ENCODE measurements at places on chromosomes 7 and 10. TPM values are rescaled to one million over a fixed set of nuclear protein-coding genes. Genes with fewer than 3 reads are reported as not detected.

- DNase-seq, result no peak
These were observed 301.9 kb downstream of the CDK14 start for GRCh38 chr7:90897961-90898469.

DNA sequence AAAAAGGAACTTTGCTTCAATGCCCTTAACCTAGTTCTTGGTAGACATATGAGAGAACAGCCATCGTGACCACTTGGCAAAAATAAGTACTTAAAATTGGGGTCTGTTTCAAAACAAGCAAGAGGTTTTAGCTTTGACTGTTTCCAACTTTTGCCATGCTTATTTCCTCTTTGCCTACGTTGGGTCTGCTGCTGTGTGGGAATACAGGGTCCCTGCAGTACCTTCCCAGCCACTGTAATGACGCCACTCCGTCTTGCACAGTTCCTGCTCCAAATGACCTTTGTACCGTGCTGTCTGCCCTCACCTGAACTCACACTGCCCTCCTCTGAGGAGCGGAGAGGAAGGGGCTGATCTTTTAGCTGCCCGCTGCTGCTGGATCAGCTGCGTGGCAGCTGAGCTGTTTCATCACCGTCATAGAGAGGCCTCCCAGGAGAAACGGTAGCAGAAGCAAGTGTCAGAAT is 133.1 kb downstream of the MAPK8 start:
- peak; percentile 15 for DNase-seq

The GRID2IP gene
- not detected for total RNA-seq

DNA sequence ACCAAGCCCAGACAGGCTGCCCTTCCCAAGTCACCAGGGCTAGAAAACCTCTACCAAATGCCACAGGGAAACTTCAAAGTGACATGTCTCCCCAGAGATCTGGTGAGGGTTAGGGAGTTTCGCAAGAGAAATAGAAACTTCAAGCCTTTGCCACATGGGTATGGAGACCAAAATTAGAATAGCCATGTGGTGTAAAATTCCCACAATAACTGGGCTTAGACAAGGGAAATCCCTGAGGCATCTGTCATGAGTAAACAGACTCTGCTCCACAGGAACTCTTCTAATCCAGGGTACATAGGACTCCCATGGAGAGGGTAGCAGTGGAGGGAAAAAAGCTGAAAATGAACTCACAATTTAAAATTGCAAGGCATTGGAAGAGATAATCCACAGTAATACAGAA is 14.3 kb downstream of the ADAM12 start:
- DNase-seq, result no peak

GRCh38 chr10:69052736-69053135 is 35.2 kb upstream of the SRGN start:
- DNase-seq, result no peak

DNA sequence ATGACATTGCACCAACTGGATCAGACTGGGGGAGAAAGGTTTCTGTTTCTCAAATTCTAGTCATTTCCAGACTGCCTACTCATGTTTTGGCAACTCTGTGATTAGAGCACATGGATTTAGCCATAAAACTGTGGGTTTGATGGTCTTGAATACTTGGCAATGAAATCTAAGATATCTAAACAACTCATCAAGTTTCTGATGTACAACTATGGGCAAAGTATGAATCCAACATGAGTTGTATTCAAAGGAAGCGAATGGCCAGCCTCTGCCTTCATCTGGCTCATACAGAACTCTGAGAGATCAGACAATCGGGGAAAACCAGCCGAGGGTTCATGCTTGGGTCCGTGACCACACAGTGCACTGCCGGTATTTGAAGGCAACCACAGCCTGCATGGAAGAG is 144.3 kb downstream of the ADAM12 start:
- DNase-seq, result no peak

GRCh38 chr10:116669832-116670644 is 49.3 kb downstream of the PNLIPRP2 start:
- DNase-seq, result no peak

GRCh38 chr7:8154272-8154671 is 107.7 kb downstream of the ICA1 start:
- no peak for DNase-seq

DNA sequence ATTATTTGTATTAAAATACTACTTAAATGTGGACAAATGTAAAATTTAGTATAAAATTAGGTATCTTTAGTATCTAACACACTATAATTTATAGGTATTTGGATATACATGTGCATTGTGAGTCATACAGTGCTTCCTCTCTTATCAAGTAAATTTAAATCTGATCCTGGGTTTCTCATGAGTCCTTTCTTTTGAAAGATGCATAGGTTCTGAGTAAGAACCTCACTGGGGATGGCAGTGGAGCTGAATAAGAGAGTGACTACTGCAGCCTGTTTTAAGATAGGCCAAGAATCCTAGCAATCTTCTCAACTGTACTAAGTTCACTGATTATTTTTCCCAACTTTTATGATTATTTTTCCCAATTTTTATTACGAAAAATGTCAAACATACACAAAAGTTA is 16.2 kb downstream of the CEP55 start:
- peak; percentile 21 for DNase-seq

GRCh38 chr10:4051011-4051640 is 266.1 kb upstream of the KLF6 start:
- peak; percentile 74 for DNase-seq

- no peak for DNase-seq
These were observed 210.9 kb upstream of the C7orf33 start for GRCh38 chr7:148379677-148380076.

GRCh38 chr10:101228966-101229265 is 347 bp downstream of the LBX1 start:
- DNase-seq, result no peak

The ASZ1 gene
- not detected for total RNA-seq

The TCERG1L gene
- total RNA-seq, result not detected

GRCh38 chr10:124336186-124336585 is 82.5 kb downstream of the OAT start:
- no peak for DNase-seq

The CYP3A5 gene
- total RNA-seq, result not detected

DNA sequence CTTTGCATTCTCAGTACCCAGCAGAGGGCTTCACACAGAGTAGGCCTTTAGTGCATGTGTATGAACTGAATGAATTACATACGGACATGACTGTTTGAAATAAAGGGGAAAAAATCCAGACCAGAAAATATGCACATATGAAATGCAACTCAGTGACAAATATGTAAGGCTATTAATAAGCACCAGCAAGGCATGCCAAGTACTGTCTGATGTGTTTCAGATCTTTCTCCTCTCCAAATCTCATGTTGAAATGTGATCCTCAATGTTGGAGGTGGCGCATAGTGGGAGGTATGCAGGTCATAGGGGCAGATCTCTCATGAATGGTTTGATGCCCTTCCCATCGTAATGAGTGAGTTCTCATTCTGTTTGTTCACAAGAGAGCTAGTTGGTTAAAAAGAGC is 87.3 kb upstream of the TOMM7 start:
- no peak for DNase-seq

- peak; percentile 79 for DNase-seq
These were observed 645 bp downstream of the SLC26A4 start for GRCh38 chr7:107661081-107661864.

The KCNMA1 gene
- 0.05 TPM for total RNA-seq

- no peak for DNase-seq
These were observed 47.8 kb upstream of the ORC5 start for GRCh38 chr7:104255616-104256015.

GRCh38 chr10:84341538-84341856 is 13.1 kb downstream of the CCSER2 start:
- DNase-seq, result no peak

The KEL gene
- not detected for total RNA-seq

The ANKMY2 gene
- 14.6 TPM for total RNA-seq

The CYP3A4 gene
- total RNA-seq, result not detected

- no peak for DNase-seq
These were observed 1.8 kb upstream of the ATG9B start for GRCh38 chr7:151025924-151026671.

DNA sequence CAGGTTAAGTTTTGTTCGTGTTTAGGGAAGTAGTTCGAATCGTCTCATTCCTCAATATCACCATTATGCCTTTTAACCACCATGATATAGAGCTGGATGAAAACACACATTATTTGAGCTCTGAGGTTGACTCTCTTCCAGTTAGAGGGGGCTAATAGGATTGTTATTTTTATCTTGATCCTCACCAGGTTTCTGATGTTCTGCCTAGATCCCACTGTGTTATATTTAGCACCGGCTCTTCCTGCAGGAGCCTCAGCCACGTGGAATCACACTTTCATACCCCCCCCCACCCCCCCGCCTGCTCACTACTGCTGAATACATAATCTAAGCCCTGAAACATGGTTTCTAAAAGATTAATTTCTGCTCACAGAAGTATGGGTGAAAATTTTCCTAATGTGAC is 88.3 kb downstream of the NRCAM start:
- peak; percentile 28 for DNase-seq

GRCh38 chr10:79404231-79404609 is 41.2 kb downstream of the ZCCHC24 start:
- DNase-seq, result no peak

The LOXL4 gene
- 0.68 TPM for total RNA-seq

DNA sequence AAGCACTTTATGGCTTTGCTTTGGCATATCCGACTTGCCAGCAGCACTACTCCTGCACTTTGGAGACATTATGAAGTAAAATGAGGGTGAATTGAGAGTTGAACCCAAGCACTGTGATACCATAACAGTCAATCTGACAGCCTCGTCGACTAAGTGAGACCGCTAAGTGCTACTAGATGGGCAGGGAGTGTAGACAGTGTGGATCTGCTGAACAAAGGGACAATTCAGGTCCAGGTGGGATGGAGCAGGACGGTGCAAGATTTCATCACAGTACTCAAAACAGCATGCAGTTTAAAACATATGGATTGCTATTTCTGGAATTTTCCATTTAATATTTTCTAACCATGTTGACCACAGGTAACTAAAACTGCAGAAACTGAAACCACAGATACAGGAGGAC is 20.8 kb upstream of the PRTFDC1 start:
- DNase-seq, result no peak

The MALRD1 gene
- 0.09 TPM for total RNA-seq

DNA sequence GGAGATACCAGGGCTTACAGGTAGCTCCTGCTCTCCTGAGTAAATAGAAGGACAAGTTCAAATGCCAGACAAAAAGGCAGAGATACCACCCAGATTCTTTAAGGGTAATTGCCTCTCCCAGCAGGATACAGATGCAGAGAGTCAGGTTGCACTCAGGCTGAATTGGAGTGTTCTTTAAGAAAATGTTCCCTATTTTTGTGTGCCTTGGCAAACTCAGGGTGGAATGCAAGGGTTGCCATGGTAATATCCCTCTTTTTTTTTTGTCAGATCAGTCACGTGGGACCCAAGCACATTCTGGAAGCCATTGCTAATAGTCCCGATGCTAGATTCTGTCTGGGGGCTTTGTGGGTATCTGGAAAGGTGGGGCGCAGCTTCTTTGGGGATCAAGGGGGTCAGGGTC is 628.0 kb downstream of the CALN1 start:
- no peak for DNase-seq

- DNase-seq, result peak; percentile 77
These were observed 179.8 kb upstream of the ASAH2 start for GRCh38 chr10:50431133-50431532.

The PVRIG gene
- total RNA-seq, result not detected

GRCh38 chr10:110523736-110524135 is 26.0 kb downstream of the DUSP5 start:
- no peak for DNase-seq

DNA sequence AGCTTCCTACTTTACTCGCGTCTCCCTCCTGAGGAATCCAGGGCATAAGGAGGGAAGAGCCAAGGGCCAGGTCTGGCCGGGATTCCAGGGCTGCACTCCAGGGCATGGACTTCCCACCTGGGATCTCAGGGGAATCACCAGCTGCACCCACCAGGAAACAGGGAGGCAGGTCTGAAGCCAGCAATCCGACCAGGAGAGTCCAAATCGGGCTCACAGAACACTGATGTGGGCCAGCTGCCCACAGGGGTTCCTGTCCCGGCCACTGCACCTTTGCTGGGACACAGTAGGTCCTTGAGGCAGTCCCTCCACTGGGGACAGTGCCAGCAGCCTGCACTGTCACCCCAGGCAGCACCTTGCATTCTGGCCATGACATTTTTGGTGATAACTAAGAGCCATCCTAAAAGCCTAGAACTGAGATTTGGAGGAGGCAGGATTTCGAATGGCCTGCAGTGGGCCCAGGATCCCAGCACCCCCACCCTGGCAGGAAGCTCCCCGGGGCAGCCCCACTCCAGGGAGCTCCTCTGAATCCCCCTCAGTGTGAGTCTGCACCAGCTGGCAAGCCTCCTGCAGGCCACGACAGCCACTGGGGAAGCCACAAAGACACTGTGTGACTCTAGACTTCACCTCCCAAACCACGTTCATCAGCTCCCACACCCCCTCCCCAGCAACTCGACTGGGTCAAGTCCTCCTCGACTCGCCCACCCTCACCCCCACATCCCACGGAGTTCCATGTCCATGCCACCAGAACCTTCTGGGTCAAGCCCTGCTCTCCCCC is 71.5 kb upstream of the PPP2R2D start:
- no peak for DNase-seq

DNA sequence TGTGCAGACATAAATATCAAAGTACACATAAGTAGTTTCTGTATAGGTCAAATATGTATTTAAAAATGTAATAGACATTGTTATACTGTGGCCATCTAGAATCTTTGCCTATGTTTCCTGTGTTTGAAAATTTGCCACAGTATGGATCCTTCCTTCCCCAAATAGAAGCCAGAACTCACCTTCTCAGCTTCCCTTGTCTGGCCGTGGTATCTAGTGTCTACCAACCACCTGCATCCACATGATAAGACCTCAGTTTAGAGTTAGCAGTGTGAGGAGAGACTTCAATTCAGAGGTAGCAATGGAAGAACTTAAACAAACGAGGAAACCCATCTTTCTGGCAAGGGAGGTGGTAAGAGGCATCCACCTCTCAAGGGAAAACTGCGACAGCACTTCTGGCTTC is 4.9 kb downstream of the TRDMT1 start:
- no peak for DNase-seq

The ADCY1 gene
- total RNA-seq, result 0.17 TPM

The COL26A1 gene
- not detected for total RNA-seq

GRCh38 chr7:112678626-112679025 is 111.6 kb downstream of the TMEM168 start:
- no peak for DNase-seq

The FEZF1 gene
- not detected for total RNA-seq

GRCh38 chr10:78747401-78748234 is 321.1 kb upstream of the ZMIZ1 start:
- DNase-seq, result no peak

The SEC24C gene
- total RNA-seq, result 93.3 TPM

GRCh38 chr7:117148971-117149370 is 173.9 kb downstream of the WNT2 start:
- DNase-seq, result no peak

GRCh38 chr7:3280946-3281656 is 20.0 kb upstream of the SDK1 start:
- DNase-seq, result no peak

DNA sequence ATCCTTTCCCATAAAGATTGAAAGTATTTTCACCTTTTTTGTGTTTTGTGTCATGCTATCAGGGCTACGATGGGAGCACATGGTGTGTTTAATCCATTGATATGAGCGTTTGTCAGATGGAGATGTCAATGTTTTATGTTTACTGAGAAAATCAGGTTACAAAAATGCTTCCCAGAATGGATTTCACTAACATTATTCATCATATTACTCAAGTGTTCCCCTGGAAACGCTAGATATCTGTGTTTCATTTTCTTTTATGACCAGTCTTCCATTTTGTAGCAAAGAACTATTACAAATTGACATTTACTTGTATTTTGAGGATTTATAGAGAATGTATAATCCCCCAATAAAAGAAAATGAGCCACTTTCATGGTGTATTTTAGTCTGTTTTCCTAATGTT is 293.5 kb upstream of the AKR1E2 start:
- DNase-seq, result no peak
